LNCaP clone FGC (cell line): ENCODE measurements at places on chromosomes 13 and 19.
A peak's percentile ranks its signal among the peaks of the same experiment; 100 is the strongest.

- DNase-seq = peak; percentile 91
Measured at GRCh38 chr13:50365408-50366391, 350.5 kb downstream of the KCNRG start.

DNA sequence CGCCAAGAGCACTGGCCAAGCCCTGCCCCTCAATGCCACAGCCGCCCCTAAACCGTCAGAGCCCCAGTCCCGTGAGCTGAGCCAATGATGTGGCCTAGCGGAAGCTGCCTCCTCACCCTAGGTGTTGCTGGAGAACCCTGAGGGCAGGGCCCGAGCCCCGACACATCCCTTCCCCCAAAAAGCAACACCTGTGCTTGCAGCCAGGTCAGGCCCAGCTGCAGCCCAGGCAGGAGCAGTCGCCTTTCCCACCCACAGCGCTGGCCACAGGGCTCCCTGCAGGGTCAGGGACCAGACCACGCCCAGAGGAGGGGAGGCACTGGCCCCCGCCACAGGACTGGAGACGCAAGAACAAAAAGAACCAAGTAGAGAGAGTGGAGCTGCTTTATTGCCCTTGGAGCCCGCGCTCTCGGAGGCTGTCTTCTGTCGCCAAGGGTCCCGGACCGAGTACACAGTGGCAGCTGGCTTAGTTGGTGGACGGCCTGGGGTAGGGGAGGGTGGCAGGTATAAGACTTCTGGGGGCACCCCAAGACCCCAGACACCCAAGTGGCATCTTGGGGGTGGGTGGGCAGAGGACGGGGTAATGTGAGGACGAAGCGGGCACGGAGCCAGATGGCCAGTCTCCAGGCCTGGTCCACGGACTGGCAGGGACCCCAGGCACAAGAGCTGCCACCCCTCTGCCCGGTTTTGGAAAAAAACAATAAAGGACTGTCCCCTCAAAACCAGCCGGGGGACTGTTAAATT, 3.3 kb downstream of the P2RY11 start:
- no peak for DNase-seq

DNA sequence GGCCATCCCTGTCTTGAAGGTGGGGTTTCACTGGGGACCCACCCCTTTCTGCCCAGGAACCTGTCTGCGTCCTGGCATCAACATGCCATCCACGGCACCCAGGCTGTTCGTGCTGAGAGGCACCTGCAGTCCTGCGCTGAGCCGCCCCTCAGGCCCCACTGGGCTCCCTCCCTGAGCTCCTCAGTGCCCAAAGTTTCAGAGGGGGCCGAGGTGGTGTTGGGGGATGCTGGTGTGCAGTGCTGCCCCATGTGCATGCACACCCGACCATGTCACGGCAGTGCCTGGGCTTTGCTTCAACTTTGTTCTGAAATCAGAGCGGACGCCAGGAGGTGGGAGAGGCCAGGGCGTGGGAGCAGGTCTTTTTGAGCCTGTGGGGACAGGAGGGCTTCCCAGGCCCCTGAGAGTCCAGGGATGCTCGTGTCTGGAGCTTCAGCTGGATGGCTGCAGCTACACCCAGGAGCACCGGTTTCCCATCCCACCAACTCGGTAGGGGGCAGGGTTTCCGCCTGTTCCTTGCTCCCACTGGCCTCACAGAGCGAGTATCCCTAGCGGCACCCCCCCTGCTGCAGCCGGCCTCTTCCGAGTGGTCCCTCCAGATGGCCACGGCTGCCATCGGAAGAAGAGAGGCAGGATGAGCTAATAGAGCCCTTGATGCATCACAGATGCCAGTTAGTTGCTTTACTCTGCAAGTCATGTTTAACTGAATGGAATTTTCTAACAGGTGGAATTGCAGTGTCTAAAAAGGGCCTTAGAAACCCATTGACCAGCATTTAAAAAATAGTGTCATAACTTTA, 44.0 kb downstream of the WDFY2 start:
- DNase-seq = no peak

DNA sequence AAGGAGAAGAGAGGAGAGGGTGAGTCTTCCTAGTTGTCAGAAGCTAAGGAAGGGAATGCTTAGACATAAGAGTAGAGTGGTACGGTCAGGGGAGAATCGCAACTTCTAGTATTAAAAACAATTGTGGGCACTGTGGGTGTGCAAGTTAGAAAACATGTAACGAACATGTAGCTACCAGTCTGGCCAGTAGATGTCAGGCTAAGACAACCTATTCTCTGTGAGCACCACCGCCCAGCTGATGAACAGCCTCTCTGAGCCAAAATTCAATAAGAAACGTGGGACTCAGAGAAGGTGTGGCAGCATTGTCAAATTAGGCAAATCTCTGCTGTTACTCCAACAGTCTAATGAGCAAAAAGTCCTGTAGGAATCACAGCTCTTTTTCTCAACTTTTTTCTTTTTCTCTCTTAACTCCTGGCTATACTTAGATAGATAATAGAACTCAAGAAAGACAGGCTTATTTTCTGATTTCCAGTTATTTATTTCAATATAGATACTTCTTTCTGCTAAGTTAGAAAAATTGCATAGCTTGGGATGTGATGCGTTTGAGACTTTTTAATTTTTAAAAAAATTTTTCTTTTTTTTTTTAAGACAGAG, 186.2 kb downstream of the USP12 start:
- DNase-seq = peak; percentile 58

GRCh38 chr13:94716016-94716415, 3.7 kb upstream of the SOX21 start:
- no peak for DNase-seq

- no peak for DNase-seq
Measured at GRCh38 chr19:18807861-18808331, 16.8 kb upstream of the COMP start.

GRCh38 chr19:46722421-46723022, 5.6 kb upstream of the PRKD2 start:
- no peak for DNase-seq

GRCh38 chr13:26707122-26708006, 53.2 kb downstream of the GPR12 start:
- peak; percentile 39 for DNase-seq

- DNase-seq = no peak
Measured at GRCh38 chr19:18093439-18094161, 4.0 kb upstream of the MAST3 start.

GRCh38 chr13:28455580-28456194, 39.2 kb downstream of the FLT1 start:
- no peak for DNase-seq

DNA sequence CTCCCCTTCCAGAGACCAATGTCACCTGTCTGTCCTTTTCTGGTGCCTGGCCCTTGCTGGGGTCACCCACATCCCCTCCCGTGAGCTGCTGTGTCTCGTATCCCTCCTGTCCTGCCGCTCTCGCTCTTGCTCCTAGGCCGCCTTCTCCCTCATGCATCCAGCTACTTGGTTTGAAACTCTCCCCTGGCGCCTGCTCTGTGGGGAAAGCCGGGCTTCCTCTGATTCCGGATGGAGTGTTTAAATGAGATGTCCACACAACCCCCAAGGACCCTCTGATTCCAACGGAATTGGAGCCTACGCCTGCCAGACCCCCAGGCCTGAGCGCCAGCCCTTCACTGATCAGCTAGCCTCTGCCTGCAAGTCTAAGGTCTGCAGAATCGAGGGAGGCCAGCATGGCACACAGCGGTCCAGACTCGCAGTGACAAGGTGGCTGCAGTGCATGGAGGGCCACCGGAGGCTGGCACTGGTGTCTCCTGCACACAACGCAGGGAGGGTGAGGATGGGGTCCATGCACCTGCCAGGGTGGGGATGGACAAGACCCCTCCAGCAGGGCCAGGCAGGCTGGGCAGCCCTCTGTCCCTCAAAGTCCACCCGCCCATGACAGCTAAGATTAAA, 47.2 kb downstream of the RFX2 start:
- no peak for DNase-seq

- peak; percentile 37 for DNase-seq
Measured at GRCh38 chr19:45211751-45212381, 33.3 kb downstream of the BLOC1S3 start.

- DNase-seq = no peak
Measured at GRCh38 chr19:56332695-56333094, 18.1 kb upstream of the ZSCAN5A start.
